ENCODE measurements at places on chromosomes 3 and 15.

DNA sequence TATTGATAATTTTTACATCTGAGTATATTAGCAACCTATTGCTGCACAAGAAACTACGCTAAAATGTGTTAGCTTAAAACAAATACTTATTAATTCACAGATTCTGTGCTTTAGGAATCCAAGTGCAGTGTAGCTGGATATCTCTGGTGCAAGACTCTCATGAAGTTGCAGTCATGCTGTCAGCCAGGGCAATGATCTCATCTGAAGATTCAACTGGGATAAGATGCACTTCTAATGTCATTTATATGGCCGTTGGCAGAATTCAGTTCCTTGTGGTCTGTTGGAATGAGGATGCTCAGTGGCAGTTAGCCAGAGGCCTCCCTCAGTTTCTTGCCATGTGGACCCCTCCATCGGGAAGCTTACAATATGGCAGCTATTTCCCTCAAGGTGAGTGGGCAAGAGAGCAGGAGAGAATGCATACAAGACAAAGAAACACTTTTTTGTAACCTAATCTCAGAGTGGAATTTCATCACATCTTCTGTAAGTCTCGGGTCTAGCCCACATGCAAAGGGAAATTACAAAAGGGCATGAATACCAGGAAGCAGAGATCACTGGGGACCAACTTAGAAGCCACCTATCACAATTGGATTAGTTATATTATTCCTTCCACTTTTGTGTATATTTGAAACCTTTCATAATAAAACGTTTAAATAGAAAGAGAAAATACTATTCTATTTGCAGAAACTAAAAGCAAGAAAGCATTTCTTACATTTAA lies 61.6 kb downstream of the DPH6 start:
- no peak for DNase-seq

GRCh38 chr15:70505411-70505919 lies 257.9 kb downstream of the UACA start:
- DNase-seq = no peak

DNA sequence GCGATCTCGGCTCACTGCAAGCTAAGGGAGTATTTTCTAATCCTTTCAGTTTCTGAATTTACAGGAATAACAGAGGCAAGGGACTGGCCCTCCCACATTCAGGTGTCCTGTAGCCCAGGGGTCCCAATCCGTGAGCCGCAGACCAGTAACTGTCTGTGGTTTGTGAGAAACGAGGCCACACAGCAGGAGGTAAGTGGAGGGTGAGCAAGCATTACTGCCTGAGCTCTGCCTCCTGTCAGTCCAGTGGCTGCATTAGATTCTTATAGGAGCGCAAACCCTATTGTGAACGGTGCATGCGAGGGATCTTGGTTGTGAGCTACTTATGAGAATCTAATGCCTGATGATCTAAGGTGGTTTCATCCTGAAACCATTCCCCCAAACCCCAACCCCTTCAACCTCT lies 5.0 kb upstream of the IL17RC start:
- no peak for DNase-seq

DNA sequence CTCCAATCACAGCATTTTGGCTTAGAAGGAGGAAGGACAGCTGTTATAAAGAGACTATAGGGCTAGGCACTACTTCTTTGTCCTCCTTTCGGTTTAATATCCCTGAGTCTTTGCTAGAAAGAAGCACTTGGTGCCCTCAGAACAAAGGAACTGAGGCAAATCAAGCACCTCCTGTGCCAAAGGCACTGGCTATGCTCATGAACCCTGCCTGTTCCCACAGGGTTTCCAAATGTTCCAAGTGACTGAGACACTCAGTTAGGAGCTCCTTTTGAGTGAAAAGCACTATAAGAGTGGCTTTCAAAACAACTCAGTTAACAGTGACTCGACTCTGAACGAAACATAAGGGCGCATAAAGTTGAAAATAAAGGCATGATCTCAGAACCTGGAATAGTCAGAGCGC lies 25.0 kb downstream of the TBC1D2B start:
- no peak for DNase-seq

GRCh38 chr15:91752081-91752785 lies 101.3 kb upstream of the SLCO3A1 start:
- DNase-seq = no peak

- DNase-seq = no peak
Measured at GRCh38 chr15:48147358-48147757, 26.6 kb downstream of the SLC24A5 start.

DNA sequence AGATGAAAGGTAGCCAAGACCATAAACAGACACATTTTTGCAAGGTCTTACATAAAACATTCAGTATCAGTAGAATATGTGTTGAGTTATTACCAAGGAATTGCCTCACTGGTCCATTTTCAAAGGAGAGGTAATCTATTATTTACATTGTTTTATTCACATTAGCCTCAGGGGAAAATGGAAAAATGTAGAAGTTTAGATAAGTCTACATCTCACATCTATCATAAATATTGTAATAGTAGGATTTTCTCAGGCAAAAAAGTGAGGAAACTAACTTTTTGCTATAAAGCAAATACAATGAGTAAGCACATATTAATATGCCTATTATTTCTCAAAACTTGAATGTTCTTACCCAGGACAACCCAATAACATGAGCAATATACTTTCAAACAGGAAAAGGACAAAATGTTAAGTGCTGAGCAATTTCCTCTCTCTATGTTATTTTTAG lies 184.6 kb upstream of the AGTR1 start:
- DNase-seq = no peak

GRCh38 chr3:64623125-64623524 lies 64.7 kb downstream of the ADAMTS9 start:
- DNase-seq = no peak

GRCh38 chr15:84620626-84621025 lies 19.8 kb downstream of the ZSCAN2 start:
- no peak for DNase-seq

GRCh38 chr3:133069556-133070286 lies 31.5 kb downstream of the TMEM108 start:
- no peak for DNase-seq

- DNase-seq = no peak
Measured at GRCh38 chr15:66721501-66721937, 19.5 kb downstream of the SMAD6 start.

GRCh38 chr3:127184870-127185216 lies 8.1 kb upstream of the PRR23E start:
- DNase-seq = no peak

- DNase-seq = no peak
Measured at GRCh38 chr15:71575474-71576045, 234.8 kb upstream of the NR2E3 start.

GRCh38 chr15:77591968-77592613 lies 40.6 kb downstream of the LINGO1 start:
- DNase-seq = no peak

GRCh38 chr3:32434206-32434605 lies 42.6 kb downstream of the CMTM7 start:
- DNase-seq = no peak

- no peak for DNase-seq
Measured at GRCh38 chr15:89164712-89165211, 56.6 kb downstream of the RLBP1 start.

DNA sequence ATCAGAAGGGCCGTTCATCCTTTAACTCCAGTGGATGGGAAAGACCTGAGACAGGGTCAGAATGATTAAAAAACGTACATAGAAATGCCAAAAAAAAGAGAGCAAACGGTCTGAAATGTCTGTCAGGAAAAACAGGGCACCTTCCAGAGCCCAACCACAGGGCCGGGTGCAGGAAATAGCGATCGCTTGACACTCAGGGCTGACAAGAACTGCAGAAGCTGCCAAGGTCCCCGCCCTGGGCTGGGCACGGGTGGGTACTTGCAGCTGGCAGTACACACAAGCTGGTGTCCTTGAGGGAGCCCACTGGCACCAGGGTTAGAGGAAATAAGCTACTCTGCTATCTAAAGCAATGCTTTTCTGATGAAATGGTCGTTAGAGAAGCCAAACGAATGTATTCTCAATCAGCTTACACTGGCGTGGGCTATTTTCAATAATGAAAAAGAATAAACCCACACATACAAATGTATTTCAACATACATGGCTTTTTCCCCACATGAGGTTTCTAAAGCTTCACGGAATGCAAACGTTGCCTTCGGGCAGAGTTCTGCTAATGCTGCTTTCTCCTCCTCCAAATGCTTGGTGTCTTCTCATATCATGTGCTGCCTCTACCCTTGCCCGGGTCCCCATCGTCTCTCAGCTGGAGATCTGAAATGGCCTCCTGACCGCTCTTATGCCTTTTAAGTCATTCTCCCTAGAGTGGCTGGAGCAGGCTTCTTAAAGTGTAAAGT lies 15.6 kb downstream of the FRMD4B start:
- no peak for DNase-seq

- DNase-seq = no peak
Measured at GRCh38 chr3:136428167-136428566, 178.0 kb downstream of the PCCB start.

DNA sequence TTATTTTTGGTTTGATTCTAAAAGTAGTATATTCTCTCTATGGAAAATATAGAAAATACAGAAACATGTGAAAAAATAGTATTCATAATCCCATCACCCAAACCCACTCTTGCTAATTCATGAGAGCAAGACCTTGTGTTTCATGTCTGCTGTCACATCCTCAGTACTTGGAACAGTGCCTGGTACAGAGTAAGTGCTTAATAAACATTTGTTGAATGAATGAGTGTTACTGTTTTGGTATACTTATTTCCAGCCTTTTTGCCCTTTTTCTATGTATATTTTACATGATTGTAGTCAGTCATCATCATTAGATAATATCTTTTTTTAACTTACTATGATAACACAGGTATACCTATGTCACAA lies 59.3 kb downstream of the IL16 start:
- DNase-seq = no peak

DNA sequence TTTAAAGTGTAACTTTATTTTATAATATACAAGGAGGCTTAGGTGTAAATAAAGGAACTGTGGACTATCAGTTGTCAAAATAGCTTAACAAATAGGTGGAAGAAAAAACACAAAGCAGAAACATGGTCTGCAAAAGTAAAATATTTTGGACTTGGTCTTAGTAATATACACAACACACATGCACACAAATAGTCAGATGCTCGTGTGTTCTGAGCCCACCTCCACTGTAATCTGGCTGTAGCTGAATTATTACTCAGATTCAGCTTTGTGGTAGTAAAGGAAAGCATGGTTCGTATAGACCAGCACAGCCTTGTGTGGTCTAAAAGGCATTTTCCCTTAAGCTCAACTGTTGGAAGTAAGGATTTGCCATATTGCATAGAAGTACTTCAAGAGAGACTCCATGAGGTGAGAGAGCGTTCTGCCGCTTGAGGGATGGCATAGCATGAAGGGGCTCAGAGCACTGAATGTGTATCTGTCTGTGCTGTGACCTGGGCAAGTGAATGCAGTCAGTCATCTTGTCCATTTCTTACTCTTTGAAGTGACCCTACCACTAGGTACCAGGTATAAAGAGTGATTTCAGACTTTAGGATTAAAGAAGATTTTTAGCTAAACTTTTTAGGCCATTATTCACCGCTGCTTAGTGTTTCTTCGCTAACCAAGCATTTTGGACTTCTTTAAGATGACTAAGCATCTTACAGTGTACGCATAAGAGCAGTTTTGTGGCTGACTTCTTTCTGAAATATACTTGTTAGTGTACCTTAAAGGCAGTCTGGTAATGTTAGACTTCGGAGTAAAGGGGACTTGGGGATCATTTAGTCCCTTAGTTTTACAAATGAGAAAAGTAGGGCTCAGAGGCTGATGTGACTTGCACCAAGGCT lies 15.2 kb downstream of the TPM1 start:
- DNase-seq = no peak

DNA sequence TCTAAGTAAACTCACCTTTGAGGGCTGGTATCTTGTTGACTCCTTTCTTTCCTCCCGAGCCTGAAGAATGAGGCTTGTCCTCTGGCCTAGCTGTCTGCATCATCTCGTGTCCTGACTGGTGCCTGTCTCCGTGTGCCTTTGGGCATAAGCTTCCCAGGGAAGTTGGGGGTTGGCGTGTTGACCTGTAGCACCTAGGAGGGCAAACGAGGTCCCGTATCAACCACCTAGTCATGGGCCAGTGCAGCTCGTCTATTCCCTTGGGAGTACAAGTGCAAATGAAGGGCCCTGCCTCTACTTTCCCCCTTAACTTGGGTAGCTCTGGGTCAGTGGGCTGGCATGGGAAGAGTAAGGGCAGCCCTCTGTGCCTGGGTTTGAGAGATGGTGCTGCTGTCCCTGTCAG lies 8.7 kb downstream of the TEX264 start:
- DNase-seq = no peak

- DNase-seq = no peak
Measured at GRCh38 chr3:159528251-159528895, 460.3 kb upstream of the IL12A start.

GRCh38 chr15:78065284-78065872 lies 12.1 kb downstream of the TBC1D2B start:
- no peak for DNase-seq

DNA sequence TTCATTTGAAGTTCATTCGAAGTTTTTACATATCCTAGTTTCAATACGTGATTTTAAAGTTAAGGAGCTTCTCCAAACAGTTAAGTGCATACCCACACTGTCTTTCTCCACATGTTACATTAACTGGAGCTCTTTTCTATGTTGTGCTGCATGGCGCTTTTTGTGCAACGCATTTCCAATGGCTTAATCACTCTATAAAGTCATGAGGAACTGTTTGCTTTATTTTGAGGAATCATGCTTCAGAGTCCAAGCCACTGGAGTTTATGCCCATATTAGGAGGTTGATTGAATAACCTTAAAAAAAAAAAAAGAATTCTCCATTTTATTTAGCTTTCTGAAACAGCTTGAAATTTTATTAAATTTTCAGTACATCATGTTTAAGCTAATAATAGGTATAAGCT lies 109.4 kb upstream of the MBNL1 start:
- no peak for DNase-seq

- no peak for DNase-seq
Measured at GRCh38 chr15:71515375-71516186, 294.8 kb upstream of the NR2E3 start.

GRCh38 chr3:63500196-63500595 lies 152.3 kb upstream of the SNTN start:
- DNase-seq = no peak

GRCh38 chr3:72101494-72101893 lies 316.5 kb upstream of the PROK2 start:
- no peak for DNase-seq

DNA sequence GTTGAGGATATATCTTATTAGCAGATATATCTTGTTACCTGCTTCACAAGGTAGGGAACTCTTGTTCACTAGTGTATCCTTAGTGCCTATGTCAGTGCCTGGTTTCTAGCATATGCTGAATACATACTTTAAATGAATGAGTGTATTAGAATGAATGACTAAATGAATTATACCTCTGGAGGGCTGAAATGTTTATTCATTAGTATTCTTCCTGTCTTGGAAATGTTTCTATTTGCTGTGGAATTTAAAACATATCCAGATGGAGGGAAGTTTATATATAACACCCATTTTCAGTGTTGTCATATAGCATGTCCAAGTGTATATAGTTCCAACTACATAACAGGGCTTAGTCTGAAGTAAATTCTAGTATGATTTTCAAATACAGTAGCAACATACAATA lies 581.5 kb downstream of the TBL1XR1 start:
- DNase-seq = no peak

GRCh38 chr3:120659285-120659684 lies 22.8 kb downstream of the HGD start:
- DNase-seq = no peak

GRCh38 chr3:48285132-48285531 lies 44.2 kb downstream of the ZNF589 start:
- no peak for DNase-seq

Data from activated CD4-positive, alpha-beta T cell treated with anti-CD3 and anti-CD28 coated beads for 4 hours (primary cell).